ENCODE measurements at places on chromosomes 12 and 14.

DNA sequence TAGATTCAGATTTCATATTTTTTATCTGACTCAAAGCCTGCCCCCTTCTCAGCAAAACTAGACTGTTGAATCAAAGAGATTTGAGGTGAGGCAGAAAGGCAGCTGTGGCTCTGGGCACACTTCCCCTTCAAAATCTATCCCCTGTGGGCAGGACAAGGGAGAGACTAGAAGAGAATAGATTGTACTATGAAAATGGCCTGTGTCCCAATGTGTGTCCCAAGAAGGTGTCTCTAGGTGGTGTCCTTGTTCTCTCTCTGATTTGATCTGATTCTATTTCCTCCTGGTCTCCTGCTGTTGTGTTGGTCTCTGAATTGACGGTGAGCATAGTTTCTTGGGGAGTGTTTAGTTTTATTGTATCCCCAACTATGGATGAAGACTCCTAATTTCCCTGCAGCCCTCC is 565.8 kb upstream of the ATP2B1 start:
- DNase-seq = no peak

GRCh38 chr14:47485421-47485820 is 190.0 kb downstream of the MDGA2 start:
- no peak for DNase-seq

DNA sequence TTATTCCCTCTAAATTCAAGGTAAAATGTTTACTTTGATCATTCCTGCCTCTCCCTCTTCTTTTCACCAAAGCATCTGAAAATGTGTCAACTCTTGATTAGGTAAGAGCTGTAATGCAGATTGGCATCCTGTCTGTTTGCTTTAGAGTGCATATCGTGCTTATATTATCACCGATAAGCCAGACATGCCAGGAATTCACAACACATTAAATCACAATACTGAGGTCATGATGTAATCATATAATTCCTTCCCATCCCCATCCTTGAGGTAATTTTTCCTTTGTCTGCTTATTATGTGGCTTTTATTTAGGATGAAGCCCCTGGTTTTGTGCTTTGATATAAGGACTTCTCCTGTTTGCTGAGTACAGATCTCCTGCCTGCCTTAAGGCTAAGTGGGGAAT is 10.2 kb downstream of the DDX47 start:
- no peak for DNase-seq

DNA sequence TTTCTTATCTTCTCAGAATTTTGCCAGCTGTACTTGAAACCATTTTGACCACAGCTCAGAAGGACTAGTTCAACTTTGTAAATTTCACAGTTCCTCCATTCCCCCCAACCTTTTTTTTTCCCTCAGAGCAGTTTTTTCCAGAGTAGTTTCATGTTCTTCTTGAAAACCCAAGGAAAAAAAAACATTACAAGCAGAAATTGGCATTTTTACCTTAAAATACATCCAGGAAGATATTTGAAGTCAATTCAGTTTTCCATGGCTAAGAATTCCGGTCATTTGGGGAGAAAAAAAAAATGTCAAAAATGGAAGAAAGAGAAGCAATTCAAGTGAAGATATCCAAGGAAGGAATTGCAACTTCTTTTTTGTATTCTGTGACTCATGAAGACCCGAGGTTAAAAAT is 39.5 kb downstream of the SYNE2 start:
- no peak for DNase-seq

- no peak for DNase-seq
Observed at GRCh38 chr12:2488131-2488530, 306.6 kb upstream of the FKBP4 start.

GRCh38 chr14:102189874-102190273 is 50.2 kb downstream of the WDR20 start:
- no peak for DNase-seq

GRCh38 chr12:121304306-121304705 is 7.8 kb upstream of the CAMKK2 start:
- DNase-seq = no peak

DNA sequence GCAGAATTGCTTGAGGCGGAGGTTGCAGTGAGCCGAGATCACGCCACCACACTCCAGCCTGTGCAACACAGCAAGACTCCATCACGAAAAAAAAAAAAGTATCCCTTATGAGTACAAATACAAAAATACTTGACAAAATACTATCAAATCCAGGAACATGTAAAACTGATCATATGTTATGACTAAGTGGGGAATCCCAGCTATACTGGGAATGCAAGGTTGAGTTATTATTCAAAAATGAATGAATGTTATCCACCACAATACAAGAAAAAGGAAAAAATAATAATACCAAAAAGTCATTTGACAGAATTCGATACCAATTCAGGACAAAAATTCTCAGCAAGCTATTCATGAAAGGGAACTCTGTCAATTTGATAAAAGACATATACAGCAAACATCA is 32.6 kb downstream of the MOK start:
- no peak for DNase-seq

- no peak for DNase-seq
Observed at GRCh38 chr14:59175404-59175803, 13.1 kb upstream of the DAAM1 start.
